ENCODE measurements at places on chromosomes 1 and 21.

- DNase-seq = peak; percentile 75
These were observed 122.3 kb upstream of the ADAR start for GRCh38 chr1:154730259-154730658.

DNA sequence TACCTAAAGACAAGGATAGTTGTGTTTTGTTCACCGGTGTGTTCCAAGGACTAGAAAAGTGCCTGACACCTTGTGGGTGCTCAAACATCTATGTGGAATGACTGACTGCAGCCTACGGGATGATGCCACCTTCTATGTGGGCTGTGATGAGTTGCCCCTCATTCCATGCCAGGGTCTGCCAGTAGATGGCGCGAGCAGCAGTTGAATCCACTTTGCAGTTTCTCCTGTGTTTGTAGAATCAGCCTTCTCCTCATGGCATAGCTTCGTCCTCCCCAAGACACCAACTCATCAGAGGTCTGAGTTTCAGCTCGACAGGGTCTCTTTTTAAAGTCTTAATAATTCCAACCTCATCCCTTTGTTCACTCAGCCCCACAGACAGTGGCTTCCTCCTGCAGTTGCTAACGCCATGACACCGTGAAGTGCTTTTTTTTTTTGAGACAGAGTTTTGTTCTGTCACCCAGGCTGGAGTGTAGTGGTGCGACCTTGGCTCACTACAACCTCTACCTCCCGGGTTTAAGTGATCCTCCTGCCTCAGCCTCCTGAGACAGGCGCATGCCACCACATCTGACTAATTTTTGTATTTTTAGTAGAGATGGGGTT is 133.7 kb downstream of the CAPN8 start:
- DNase-seq = peak; percentile 36

GRCh38 chr1:172398970-172399755 is 21.3 kb upstream of the C1orf105 start:
- peak; percentile 98 for DNase-seq

GRCh38 chr1:164967300-164967699 is 389.2 kb downstream of the LMX1A start:
- no peak for DNase-seq

- peak; percentile 92 for DNase-seq
These were observed 65.7 kb downstream of the MAP3K7CL start for GRCh38 chr21:29195981-29196669.

- DNase-seq = no peak
These were observed 11.5 kb upstream of the A3GALT2 start for GRCh38 chr1:33332357-33332789.

- peak; percentile 95 for DNase-seq
These were observed 1.8 kb downstream of the ARPC5 start for GRCh38 chr1:183633676-183634343.

All from fibroblast of skin of back (primary cell).